Astrocyte of the hippocampus (primary cell): ENCODE measurements at places on chromosomes 2 and 18.

DNA sequence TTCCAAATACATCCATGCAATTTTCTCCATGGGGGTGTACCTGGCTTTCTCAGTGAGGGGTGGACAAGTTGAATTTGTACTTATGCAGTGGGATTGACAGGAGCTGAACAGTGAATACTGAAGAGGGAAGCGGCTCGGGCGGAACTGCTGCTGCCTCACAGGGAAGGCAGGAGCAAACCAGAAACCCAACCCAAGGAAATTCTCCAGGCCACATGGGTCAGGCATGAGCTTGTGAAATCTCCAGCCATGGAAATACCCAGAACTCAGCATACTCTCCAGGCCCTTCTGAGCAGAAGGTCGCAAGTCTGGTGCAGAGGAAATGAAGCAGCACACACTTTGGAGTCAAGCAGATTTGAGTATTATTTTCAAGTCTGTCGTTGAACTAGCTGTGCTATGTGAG is 26.5 kb upstream of the INO80C start:
- DNase-seq: no peak

GRCh38 chr18:55100817-55101457 is 141.7 kb upstream of the CCDC68 start:
- DNase-seq: peak; percentile 35

- DNase-seq: no peak
These were observed 16.5 kb downstream of the CDH19 start for GRCh38 chr18:66587430-66587829.

DNA sequence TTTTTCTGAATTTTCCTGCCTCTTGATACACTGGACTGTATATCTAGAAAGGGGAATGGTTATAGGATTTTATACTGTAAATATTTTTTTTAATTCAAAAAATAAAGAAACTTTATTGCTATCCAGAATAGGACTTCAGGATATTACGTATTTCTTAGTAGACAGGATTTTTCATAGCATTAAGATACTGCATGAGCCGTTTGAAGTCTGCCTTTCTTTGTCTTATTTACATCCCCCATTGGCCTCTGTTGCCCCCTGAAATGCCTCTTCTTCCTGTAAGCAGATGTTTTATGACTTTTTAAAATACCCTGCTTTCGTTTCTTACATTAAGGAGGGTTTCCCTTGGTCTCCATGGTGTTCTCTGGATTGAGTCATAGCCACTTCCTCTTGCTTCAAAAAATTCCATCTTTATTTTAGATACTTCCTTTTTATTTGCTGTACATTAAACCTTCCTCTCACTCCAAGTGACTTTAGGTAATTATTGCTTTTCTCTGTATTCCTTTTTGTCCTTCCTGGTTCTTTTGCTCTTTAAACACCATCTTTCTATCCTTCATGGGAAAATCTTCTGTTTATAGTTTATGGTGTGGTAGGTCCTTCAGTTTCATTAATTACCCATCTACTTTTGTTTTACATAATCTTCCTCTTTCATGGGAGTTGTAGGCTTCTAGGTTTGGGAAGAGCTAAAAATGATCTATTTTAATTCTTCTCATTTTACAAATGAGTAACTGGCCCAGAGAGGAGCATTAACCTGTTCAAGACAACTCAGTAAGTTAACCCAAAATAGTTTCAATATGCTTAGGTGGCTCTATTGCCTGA is 72.6 kb downstream of the ZNF532 start:
- peak; percentile 15 for DNase-seq

DNA sequence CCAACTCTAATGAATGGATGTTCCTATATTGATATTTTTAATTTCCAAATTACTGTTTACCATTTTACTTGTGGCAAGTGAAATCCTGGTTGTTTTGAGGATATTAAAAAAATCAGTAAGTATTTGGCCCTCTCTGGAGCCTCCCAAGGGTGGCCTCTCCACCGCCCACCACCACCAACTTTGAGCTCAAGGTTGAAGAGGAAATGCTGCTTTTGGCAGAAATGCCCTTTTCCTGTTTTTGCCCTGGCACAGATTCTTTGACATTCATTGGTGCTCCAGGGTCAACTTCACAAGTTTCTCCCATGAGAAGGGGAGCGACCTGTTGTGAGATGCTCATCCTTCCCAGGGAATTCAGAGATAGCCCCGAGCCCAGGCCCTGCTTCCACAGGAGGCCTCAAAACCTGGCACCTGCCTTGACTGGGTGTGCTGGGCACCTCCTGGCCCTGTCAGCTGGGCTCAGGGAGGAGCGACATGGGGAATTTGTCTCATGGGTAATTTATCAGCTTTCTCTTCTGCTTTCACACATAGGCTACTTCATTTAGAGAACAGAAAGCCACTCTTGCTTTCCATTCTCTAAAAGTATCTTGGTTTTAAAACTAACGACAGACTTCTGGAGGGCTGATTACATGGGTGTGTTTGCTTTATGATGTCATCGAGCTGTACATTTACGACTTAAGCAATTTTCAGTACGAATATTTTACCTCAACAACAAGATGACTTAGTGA is 6.9 kb downstream of the CD8A start:
- no peak for DNase-seq

- peak; percentile 73 for DNase-seq
These were observed 60.7 kb upstream of the KIF5C start for GRCh38 chr2:148814143-148814859.

GRCh38 chr2:241107031-241107783 is 5.1 kb upstream of the MTERF4 start:
- DNase-seq: no peak

- no peak for DNase-seq
These were observed 16.0 kb upstream of the KLF7 start for GRCh38 chr2:207181526-207182274.

- DNase-seq: peak; percentile 75
These were observed 66.6 kb downstream of the SPTBN1 start for GRCh38 chr2:54522624-54523281.

GRCh38 chr2:62196278-62196901 is 475 bp downstream of the B3GNT2 start:
- DNase-seq: no peak

DNA sequence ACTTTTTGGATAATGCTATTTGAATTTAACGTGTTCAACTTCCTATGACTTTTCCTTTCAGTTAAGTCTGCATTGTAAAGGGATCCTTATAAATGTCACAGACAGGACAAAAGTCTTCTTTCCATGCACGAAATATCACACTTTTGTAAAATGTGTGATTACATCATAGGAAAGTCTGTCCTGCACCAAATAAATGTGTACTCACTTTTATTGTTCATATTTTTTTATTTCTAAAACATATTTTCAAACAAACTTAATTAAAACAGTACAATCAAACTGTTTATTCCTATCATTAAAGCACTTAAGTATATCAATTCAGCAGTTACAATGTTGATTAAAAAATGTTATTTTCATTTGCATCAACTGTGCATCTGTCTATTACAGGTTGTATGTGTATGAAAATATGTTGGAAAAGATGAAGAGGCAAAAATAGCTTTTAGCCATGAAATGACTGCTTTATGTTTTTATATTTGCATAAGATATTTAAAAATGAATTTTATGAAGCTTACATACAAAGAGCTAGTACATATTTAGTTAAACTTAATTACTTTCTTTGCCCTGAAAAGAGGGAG is 105.6 kb downstream of the CSRNP3 start:
- no peak for DNase-seq

- DNase-seq: no peak
These were observed 24.9 kb upstream of the SLC3A1 start for GRCh38 chr2:44250376-44250775.

DNA sequence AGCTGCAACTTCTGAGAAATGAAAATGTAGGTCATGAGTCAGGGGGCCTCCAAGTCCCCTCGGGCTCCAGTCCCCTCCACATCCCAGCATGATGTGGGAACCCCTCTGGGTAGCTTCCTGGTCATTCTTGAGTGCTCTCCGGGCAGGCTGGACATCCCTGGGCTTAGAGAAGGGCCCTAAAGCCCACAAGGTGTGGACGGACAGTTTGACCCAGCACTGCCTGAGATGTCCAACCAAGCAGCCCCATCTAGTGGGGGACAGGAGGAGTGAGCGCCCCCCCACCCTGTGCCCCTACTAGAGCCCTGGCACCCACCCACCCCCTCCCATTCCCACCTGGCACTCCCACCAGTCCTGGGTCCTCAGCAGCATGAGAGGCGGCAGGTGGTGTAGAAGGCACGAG is 46.0 kb downstream of the CYP27C1 start:
- DNase-seq: peak; percentile 47

DNA sequence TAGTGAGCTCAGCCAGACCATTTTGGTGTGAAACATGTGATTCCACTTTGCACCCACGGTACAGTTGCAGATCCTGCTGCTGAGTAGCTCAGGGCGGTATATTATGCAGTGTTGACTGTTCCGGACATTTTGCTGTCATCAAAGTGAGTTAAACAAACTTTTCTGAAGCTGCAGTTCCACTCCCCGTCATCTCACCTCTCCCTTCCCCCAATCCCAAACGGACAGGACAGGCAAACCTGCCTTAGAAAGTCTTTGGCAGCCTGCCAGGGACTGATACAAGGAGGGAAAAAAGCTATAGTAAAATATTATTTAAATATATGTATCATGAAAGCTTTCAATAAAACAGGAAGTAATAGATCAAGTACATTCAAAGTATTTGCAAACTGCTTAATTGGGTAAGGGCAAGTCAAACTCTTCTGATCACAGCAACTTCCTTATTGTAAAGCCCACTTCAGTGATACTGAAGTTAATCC is 35.5 kb upstream of the SP5 start:
- no peak for DNase-seq

DNA sequence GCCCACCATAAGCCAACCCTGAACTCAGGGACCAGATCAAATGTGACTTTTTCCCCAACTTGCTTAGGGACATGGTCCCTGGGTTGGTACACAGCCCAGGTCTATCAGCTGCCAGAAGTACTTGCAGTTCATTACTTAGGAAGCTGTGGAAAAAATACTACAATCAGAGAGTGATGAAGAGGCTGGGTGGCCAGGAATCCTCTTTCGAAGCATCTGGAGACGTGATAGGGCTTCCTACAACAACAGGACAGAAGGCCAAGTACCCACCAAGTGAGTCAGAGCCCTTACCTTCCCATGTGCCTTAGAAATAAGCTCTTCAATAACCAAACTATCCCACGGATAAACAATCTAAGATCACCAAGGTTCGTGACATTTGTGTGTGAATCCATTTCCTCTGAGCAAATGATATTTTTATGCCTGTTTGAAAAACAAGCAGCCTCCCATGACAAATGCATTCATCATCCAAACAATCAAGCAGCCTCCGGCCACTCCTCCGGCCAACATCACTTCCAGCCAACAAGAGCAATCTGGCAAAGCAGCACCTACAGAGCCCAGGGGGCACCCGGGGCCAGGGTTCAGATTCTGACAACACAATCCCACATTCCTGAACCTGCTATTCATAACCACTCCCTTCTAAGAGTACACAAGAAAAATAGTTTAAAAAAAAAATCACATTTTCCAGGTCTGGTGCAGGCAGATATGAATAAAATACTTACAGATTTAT is 26.4 kb downstream of the TBC1D8 start:
- peak; percentile 68 for DNase-seq

DNA sequence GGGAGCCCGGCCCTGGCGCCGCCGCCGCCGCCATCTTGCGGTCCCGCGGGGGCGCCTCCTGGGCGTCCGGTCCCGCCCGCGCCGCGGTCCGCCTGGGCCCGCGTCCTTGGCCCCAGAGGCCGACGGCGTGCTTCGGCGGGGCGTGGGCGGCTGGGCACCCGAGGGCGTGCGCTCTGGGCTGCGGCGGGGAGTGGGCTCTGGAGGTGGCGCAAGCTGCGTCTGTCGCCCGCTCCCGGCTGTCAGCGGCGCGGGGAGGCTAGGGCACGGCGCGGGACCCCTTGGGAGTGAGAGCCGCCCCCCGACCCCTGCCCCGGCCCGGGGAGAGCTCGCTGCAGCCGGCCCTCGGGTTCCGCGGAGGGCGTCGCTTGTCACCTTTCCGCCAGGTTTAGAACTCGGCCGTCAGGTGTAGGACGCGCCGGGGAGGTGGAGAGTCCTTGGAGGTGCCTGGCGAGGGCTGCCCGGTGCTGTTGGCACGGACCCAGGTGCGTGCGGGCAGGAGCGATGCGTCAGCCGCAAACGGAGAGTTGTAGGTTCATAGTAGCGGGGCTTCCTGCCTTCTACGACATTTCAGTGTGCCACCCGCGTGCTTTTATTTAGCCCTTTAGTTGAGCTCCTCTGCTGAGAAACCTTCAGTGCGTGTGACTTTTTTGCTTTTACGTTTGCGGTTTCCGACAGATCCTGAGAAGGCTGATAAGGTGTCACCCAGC is 921 bp downstream of the VAPA start:
- DNase-seq: peak; percentile 89

DNA sequence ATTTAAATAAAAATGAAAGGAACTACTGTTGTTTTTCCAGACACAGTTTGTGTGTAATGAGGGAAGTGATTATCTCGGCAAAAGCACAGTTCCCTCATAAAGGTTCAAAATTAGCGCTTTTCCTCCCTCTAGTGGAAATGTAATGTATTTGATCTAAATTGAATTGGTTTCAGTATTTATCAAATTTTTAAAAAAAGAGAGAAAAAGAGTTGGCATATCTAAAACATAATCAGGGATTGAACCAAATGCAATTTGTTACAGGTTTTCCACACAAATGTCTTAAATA is 37.5 kb downstream of the CMPK2 start:
- DNase-seq: peak; percentile 63

DNA sequence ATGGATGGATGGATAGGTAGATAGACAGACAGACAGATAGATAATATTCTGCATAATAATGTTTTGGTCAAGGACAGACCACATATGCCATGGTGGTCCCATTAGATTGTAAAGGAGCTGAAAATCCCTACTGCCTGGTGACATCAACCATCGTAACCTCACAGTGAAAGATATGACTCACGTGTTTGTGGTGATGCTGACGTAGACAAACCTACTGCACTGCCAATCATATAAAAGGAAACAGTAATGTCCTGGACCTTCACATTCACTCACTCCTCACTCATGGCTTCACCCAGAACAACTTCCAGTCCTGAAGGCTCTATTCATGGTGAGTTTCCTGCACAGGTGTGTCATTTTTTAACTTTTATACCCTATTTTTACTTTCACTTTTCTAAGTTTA is 202.9 kb upstream of the TPO start:
- no peak for DNase-seq

DNA sequence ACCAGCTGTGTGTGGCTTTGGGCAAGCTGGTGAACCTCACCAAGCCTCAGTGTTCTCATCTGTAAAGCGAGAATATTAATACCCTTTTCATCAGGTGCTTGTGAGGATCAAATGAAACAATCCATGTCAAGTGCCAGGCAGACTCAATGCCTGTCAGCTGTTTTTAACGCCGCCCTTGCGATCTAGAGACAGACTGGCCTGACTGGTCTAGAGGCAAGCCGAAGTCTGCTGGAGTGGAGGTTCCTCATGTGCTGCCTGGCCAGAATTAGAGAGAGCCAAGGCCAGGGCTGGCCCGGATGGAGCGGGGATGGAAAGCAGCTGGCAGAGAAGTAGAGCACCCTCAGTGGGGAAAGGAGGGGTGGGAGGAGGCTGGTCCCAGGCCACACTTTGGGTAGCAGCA is 74.5 kb upstream of the B3GNT7 start:
- DNase-seq: no peak
